ENCODE measurements at places on chromosomes 6 and 20.

DNA sequence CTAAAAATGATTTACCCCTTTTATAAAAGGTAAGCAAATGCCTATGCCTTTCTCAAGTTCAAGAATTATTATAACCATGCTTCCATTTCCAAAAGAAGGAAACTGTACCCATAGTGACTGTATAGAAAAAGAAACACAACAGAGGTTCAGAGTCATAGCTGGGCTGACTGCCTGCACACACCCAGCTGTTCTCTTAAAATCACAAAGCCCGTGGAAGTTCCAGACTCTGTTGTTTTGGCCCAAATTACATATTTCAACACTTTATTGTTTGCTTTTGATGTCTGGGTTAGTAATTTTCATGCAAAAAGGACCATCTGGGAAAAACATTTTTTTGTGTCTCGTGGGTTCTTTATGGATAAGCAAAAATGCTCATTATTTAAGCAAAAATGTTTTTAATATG lies 99.2 kb downstream of the LCA5 start:
- DNase-seq: no peak

DNA sequence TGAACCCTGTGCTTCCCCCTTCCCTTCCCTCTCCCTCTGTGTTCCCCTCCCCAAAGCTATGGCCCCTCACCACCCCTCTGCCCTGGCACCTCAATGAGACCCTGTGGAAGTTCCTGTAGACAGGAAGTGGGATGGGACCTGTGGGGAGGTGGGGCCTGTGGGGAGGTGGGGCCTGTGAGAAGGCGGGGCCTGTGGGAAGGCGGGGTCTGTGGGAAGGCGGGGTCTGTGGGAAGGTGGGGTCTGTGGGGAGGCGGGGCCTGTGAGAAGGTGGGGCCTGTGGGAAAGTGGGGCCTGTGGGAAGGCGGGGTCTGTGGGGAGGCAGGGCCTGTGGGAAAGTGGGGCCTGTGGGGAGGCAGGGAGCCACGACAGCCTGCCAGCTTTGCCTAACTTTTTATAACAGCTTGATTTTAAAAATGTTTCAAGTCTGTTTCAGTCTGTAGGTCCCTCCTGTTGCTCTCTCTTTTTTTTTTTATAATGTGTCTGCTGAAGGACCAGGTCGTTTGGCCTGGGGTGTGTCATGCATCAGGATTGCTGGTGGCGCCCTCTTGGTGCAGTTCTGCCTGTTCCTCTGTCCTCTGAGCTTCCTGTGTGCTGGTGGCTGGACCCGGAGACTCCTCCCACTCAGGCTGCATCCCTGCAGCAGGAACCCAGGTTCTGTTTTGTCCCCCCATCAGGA lies 70.5 kb upstream of the SLCO4A1 start:
- DNase-seq: no peak

DNA sequence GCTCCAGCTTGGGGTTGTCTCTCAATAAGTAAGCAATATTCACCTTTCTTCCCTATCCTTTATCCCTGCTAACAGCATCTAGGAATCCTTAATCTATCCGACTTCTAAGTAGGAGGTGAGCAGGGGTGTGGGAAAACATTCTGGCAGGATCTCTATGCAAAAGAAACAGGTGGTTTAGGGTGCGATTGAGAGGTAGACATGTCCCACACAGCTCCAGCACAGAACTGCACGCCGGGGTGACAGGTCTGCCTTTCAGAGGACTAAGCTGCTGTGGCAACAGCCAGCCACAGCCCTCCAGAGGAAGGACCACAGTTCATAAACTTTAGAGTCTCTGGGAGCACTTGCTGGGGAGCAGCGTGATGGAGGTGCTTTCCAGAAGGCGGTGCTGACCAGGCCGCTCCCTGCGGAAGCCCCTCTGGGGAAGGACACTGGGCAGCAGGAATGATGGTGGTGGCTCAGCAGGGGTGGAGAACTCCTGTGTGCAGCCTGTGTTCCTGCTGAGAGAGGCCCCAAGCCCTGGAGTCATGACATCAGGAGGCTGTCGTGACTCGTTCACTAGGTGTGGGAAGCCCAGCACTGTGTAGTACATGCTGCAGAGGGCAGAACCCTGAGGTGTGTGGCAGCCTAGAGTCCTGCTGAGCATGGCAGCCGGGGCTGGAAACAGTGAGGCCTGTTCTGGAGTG lies 509.6 kb downstream of the PRKN start:
- no peak for DNase-seq

- no peak for DNase-seq
Measured at GRCh38 chr6:38391626-38392579, 247.8 kb downstream of the BTBD9 start.

- DNase-seq: peak; percentile 39
Measured at GRCh38 chr6:33416386-33417127, 1.4 kb downstream of the CUTA start.

DNA sequence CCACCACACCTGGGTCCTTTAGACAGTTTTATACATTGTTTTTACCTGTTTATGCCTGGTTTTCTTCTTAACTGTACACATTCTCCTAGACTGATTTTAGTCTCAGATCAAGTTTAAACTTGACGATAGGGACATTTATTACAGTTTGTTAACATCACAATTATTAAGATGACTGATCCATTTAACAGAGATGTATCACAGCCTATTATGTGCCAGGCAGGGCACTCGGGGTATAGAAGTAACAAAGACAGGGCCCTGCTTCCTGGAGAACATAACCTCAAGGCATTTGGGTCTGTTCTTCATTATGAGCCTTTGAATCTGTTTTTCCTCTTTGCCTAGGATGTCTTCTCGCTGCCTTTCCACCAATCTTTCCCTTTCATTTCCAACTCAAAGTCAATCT lies 380.5 kb downstream of the ESR1 start:
- no peak for DNase-seq

- DNase-seq: no peak
Measured at GRCh38 chr6:139588076-139588639, 213.7 kb upstream of the CITED2 start.

DNA sequence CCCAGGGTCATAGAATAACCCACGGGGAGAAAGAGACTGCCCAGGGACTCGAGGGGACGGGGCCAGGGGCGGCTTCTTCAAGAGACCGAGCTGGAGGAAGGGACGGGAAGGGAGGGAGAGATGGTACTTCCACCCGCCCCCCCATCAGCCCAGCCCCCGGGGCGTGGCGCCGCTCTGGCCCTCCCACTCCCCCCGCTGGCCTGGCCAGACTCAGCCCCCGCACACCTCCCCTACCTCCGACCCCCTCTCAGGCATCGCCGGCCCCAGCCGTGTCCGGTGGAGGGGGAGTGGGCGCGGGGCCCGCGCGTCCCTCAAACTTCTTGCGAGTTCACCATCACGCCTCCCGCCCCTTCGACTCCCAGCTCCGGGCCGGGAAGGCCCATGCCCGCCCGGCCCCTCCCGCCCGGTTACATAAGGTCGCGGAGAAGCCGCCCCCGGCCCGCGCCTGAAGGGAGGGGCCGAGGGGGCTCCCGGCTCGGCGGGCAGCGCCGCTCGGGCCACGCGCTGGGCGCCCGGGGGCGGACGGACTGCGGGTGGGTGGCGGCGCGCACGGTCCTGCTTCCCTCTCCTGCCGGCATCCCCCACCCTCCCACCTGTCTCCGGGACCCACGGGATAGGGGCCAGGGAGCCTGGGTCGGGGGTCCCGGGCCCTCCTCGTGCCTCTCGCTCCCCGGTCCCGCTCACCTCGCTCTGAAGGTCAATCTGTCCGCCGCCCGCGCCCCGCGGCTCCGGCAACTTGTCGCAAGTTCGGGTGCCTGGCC lies 562 bp downstream of the TFEB start:
- DNase-seq: peak; percentile 49

DNA sequence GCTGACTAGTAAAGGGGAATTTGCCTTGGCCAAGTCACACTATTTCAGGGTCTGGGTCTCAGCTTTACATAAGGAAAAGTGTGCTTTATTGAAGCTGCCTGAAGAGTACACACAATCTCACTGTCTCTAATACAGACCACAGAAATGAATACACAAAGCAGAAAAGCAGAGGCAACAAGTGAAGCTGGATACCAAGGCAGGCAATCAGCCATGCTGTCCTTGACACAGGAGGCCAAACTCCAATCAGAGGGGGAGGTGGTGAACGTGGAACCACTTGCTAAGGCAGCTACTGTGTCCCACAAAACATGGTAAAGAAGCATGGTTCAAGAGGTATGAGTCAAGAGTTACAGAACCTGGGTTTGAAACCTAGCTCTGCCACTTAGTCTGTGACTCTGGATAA lies 21.8 kb upstream of the CCND3 start:
- DNase-seq: no peak
